ENCODE measurements at places on chromosomes 4 and X.

DNA sequence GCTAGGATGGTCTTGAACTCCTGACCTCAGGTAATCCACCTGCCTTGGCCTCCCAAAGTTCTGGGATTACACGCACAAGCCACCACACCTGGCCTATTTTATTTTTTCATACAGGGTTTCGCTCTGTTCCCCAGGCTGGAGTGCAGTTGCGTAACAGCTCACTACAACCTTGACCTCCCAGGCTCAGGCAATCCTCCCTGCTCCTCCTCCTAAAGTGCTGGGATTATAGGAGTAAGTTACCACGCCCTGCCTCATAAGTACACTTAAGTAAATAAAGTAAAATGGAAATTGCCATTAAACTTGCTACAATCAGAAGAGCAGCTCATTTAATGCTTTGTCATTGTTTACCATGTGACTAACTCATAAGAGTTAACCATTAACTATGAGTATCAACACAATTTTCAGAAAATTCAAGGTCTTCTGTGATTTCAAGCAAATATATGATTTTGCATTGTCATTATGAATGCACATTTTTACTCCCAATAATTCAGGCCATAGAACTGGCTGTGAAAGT lies 12.3 kb downstream of the UGDH start:
- no peak for DNase-seq

DNA sequence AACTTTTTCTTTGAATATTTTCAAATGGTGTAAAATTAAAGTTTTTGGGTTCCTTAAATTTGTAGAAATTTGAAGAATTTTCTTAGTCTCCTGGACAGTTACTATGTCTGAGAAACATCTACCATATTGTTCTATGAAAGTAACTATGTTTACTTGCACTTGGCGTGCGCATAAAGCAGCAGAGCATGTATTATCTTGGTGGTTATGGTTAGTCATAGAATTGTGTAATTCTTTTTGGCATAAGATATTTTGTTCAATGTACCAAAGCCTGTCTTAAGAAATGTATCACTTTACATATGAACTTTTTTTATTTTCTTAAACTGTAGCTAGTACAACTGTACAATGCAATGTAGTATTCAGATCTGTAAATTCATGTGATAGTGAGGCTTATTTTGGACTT lies 49.2 kb downstream of the CDS1 start:
- no peak for DNase-seq

DNA sequence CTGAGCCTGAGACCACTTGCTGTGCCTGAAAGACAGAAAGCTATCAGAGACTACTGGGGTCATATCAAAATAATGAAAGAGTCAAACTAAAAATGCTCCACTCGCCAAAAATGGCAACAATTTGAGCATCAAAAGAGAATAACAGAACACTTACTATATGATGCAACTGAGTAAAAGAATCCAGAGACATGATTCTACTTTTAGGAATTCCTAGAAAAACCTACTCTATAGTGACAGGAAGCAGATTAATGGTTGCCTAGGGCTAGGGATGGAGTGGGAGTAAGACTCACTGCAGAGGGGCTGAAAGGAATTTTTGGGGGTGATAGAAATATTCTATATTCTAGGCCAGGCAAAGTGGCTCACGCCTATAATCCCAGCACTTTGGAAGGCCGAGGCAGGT lies 29.4 kb upstream of the SLAIN2 start:
- DNase-seq = no peak

GRCh38 chrX:112051576-112051975 lies 31.0 kb downstream of the TRPC5 start:
- no peak for DNase-seq

DNA sequence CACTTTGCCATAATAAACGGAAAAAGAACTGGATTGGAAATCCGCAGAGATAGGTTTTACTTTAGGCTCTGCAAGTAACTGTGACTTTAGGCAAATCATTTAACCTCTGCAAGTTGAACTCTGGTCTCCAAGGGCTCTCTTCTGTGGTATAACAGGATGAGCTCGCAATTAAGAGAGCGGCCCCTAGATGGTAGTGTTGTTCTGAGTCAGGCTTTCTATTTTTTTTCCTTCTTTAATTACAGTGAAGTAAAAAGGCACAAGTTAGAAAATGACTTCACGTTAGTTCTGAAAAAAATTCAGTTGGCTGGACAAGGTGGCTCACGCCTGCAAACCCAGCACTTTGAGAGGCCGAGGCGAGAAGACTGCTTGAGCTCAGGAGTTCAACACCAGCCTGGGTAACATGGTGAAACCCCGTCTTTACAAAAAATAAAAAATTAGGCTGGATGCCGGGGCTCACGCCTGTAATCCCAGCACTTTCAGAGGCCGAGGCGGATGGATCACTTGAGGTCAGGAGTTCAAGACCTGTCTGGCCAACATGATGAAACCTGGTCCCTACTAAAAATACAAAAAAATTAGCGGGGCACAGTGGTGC lies 18.0 kb downstream of the RPS3A start:
- peak; percentile 8 for DNase-seq

DNA sequence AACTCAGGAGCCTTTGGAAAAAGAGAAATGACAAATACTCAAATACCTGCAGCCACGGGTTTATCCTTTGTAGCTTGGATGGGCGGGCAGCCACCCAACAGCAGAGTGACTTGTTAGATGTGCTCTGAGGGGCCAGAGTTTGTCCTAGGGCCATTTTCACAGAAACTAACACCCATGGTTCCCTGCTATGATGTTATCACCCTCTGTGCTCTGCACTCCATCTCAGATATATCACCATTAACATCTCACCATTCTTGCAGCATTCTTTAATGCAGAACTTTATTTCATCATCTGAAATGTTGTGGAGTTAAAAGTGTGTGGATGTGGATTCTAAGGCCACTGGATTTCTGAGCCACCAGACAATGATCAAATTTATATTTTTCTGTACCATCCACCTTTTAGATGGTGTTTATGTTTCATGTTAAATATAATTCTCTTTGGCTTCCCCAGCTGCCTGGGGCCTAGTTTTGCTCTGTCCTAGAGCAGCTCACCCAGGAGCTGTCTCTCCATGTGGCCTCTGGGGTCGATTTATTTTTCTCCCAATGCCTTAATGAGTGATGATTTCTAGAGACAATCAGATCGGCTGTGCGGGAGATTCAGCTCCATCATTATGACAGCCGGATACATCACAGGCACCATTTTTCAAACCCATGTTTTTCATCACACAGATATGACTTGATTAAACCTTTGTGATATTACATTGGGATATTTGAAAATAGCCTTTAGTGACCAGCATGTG lies 380.8 kb downstream of the BCOR start:
- DNase-seq = no peak

Data from activated CD8-positive, alpha-beta memory T cell treated with anti-CD3 and anti-CD28 coated beads for 1 hour (primary cell).